ENCODE measurements at places on chromosomes 11 and 22.

DNA sequence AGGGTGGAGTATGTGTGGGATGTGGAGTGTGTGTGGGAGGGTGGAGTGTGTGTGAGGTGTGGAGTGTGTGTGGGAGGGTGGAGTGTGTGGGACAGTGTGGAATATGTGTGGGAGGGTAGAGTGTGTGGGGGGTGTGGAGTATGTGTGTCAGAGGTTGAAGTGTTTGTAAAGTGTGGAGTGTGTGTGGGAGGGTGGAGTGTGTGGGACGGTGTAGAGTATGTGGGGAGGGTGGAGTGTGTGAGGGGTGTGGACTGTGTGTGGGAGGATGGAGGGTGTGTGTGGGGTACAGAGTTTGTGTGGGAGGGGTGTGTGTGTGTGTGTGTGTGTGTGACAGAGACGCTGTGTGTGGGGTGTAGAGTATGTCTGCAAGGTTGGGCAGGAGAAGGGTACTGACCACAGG is 355.5 kb downstream of the CADM1 start:
- no peak for DNase-seq
- no peak overlapping the region for H3K27ac ChIP-seq
- no peaks in the 10 kb centered on the region for H3K4me1 ChIP-seq
- H3K36me3 ChIP-seq, result no peaks in the 10 kb centered on the region

DNA sequence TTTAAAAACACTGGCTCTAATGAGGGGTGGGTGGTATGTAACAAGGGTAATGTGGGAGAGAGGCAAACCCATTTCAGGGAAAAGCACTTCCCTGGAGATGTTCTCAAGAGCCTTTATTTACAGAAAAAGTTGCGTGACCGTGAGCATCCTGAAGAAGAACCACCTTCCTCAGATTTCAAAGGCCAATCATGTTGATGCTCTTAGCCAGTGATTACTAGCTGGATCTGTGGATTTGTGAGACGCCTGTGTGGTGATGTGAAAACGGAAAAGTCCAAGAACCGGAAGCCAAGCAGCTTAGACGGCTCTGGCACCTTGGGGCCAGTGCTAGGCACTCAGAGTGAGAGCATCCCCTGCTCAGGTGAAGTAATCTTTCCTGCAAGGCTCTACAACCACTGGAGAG is 12.6 kb upstream of the UBASH3B start:
- no peaks in the 10 kb centered on the region for H3K4me1 ChIP-seq
- no peak overlapping the region for H3K27ac ChIP-seq
- no peaks in the 10 kb centered on the region for H3K27me3 ChIP-seq

DNA sequence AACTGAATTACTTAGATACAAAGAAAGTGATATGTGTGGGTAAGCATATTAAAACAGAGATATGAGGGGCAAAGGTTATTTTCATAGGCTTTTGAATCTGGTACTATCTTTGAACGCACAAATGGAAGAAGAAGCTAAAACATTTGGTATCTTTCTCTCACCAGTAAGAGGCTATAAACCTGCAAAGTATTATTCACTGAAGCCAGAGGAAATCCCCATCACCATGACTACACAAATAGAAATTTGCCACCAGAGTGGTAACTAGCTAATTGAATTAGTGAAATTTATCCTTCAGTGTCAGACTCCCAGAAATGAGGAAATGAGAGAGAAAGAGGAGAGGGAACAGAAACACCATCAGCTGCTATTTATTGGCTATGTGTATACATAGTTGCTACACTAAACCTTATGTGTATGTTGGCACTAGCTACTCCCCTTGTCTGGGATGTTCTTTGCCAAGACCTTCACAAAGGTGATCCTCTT is 503.4 kb downstream of the DLG2 start:
- no peaks in the 10 kb centered on the region for H3K27me3 ChIP-seq
- no peak overlapping the region for H3K27ac ChIP-seq
- H3K36me3 ChIP-seq, result no peaks in the 10 kb centered on the region
- H3K4me1 ChIP-seq, result no peaks in the 10 kb centered on the region

- no peaks in the 10 kb centered on the region for H3K36me3 ChIP-seq
- no peak within 1 kb of the TSS for H3K4me3 ChIP-seq
These were observed at the start of gene MEI1 for GRCh38 chr22:41699264-41700107. Gene MEI1, plus strand, starts transcription at chr22:41699503. Its CDS starts 36 bp downstream, at chr22:41699539.

DNA sequence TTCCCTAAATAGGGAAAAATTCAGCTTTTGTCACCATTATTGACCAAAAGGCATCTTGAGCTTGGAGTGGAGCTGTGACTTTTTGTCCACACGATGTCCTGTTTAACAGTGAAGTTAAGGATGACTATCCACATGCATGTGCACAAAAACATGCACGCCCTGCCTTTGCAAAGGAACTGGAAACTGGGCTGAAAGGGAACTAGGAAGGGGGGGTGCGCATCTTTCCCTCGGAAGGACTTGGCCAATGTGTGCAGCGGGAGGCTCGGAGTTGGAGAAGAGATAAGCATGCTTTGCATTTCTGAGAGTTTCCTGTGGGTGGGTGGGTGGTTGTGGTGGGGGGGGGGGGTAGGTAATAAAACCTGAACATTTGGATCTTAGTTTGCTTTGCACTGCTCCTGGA is 411 bp upstream of the KIRREL3 start:
- H3K27me3 ChIP-seq, result peaks cover 38% of the 10 kb centered on the region
- DNase-seq, result no peak
- H3K4me3 ChIP-seq, result no peak overlapping the region
- H3K4me1 ChIP-seq, result peaks cover 3% of the 10 kb centered on the region
- no peak overlapping the region for H3K27ac ChIP-seq
- no peaks in the 10 kb centered on the region for H3K36me3 ChIP-seq

GRCh38 chr11:61489833-61490721 is 18.5 kb upstream of the LRRC10B start:
- no peak overlapping the region for H3K4me3 ChIP-seq
- peaks cover 2% of the 10 kb centered on the region for H3K4me1 ChIP-seq
- no peak overlapping the region for H3K27ac ChIP-seq
- H3K27me3 ChIP-seq, result no peaks in the 10 kb centered on the region

Measured in mesendoderm (in vitro differentiated cells).